ENCODE measurements at places on chromosomes 5 and 9.

DNA sequence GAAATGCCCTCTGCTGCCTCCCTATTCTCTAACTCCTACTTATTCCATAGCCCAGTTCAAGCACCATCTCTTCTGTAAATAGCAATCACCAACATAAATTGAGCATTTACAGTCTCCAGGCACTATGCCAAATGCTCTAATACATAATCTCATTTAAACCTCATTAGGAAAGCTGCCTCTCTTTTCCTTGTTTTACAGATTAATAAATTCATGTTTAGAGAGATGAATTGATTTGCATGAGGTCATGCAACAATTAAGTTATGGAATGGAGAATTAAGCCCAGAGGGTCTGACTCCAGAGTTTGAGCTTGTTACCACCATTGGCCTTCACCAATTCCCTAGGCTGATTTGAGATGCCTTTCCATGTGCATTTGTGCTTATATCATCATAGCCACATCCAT lies 23.4 kb upstream of the RFX3 start:
- DNase-seq: no peak

- no peak for DNase-seq
These were observed 5.3 kb downstream of the PRXL2C start for GRCh38 chr9:96649620-96650324.

DNA sequence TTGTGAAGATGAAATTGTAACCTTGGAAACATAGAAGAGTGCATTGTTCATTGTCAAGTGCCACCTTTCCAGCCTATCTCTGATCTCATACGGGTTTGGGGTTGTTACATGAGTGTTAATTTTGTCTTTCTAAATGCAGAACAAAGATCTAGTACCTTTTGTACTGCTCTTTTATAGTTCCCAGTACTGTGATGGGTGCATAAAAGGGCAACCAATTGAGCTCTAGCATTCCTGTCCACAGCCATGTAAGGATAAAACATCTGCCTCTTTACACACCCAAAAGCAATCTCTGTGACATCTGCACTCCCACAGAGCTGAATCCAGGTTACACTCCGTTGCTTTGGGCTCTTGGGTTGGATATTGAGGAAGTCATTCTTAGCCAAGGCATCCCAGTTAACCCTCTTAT lies 255.2 kb downstream of the SGCD start:
- no peak for DNase-seq

- no peak for DNase-seq
These were observed 413.6 kb downstream of the ENC1 start for GRCh38 chr5:74226716-74227485.

GRCh38 chr5:165130656-165131055 lies 1625.2 kb downstream of the MAT2B start:
- DNase-seq: peak; percentile 29

DNA sequence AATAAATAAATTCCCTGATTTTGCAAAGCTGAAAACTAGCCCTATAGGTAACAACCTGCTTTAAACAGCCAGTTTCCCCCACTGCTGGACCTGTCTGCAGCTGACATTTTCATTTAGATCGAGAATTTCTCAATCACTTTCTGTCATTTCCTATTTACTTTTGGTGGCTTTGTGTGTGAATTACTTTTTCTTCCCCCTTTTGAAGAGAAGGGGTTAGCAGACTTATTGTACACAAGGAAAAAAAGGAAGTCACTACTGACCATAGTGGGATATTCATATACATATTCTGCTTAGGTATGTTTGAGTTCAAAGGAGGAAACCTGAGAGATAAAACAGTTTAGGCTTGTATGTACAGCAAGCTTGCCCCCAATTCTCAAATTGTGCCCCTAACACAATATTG lies 27.0 kb upstream of the IFNB1 start:
- no peak for DNase-seq

GRCh38 chr5:64451551-64451950 lies 54.3 kb upstream of the RGS7BP start:
- DNase-seq: no peak

DNA sequence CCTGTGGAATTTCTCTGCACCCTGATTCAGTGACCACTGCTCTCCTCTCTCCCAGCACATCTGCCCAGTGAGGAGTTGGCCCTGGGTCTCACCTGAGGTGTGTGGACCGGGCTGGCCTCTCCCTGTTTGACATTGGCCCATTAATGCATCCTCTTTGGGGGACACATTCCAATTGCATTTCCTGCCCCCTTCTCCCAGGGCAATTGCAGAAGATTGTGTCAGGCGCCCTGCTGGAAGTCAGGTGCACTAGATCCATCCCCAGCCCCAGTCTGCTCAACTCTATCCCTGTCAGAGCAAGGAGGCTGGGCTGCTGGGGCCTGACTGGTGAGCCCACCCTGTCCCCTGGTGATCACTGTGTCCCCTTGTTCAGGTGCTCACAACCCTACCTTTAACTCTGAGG lies 84.5 kb downstream of the LMX1B start:
- no peak for DNase-seq

All from astrocyte of the spinal cord (primary cell).